NCI-H2107 (cell line): ENCODE measurements at places on chromosomes 2 and 18.

GRCh38 chr18:28760299-28760698 lies 583.4 kb upstream of the CDH2 start:
- no peak for DNase-seq

- DNase-seq = no peak
Observed at GRCh38 chr2:223720367-223720766, 117.0 kb downstream of the AP1S3 start.

- DNase-seq = no peak
Observed at GRCh38 chr2:74261204-74261864, 62.9 kb downstream of the MTHFD2 start.

DNA sequence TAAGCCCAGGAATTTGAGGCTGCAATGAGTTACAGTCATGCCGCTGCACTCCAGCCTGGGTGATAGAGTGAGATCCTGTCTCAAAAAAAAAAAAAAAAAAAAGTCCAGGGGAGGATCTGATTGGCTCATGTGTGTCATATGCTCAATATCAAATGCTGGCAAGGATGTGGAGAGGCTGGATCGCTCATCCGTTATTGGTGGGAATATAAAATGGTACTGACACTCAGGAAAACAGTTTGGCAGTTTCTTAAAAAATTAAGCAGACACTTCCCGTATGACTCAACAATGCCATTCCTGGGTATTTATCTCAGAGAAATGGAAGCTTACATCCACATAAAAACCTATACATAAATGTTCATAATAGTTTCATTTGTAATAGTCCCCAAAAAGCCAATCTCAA lies 68.9 kb downstream of the MEX3C start:
- no peak for DNase-seq

- DNase-seq = no peak
Observed at GRCh38 chr18:57961876-57962505, 82.0 kb upstream of the NEDD4L start.

GRCh38 chr2:211730215-211730614 lies 808.4 kb downstream of the ERBB4 start:
- no peak for DNase-seq

- DNase-seq = no peak
Observed at GRCh38 chr2:103615611-103616105, 853.8 kb downstream of the TMEM182 start.

- DNase-seq = no peak
Observed at GRCh38 chr2:217069263-217070042, 209.6 kb upstream of the TNP1 start.

- DNase-seq = no peak
Observed at GRCh38 chr2:142176941-142177340, 46.1 kb upstream of the LRP1B start.
